ENCODE measurements at places on chromosomes 3 and 15. TPM values are rescaled to one million over a fixed set of nuclear protein-coding genes. Genes with fewer than 3 reads are reported as not detected.

TNNC1 gene
- total RNA-seq: 0.89 TPM

CYP8B1 gene
- total RNA-seq: not detected

CCR3 gene
- not detected for total RNA-seq

KLHL40 gene
- total RNA-seq: not detected

DYNC1LI1 gene
- 41.0 TPM for total RNA-seq

LMOD3 gene
- not detected for total RNA-seq

SLC9C1 gene
- 0.30 TPM for total RNA-seq

CISH gene
- 0.30 TPM for total RNA-seq

SNX1 gene
- 42.2 TPM for total RNA-seq

NUP210 gene
- total RNA-seq: 0.30 TPM

GAP43 gene
- total RNA-seq: 0.89 TPM

TTLL13 gene
- total RNA-seq: not detected

MESP1 gene
- under 0.01 TPM for total RNA-seq

KNG1 gene
- total RNA-seq: not detected

APOD gene
- total RNA-seq: not detected

HIGD2B gene
- total RNA-seq: not detected

CHRFAM7A gene
- under 0.01 TPM for total RNA-seq

C2CD4B gene
- total RNA-seq: not detected

SLCO2A1 gene
- total RNA-seq: not detected

RGMA gene
- total RNA-seq: 0.32 TPM
